NCI-H1105 (cell line): ENCODE measurements at places on chromosomes 5 and 9.

GRCh38 chr9:96877269-96877668 lies 23.0 kb upstream of the ZNF782 start:
- DNase-seq = no peak

GRCh38 chr9:108436448-108436847 lies 419.3 kb downstream of the ACTL7B start:
- no peak for DNase-seq

- DNase-seq = no peak
Observed at GRCh38 chr9:26033336-26033735, 355.1 kb upstream of the TUSC1 start.

GRCh38 chr5:32543291-32543690 lies 42.1 kb upstream of the SUB1 start:
- no peak for DNase-seq

GRCh38 chr9:79131246-79131774 lies 440.5 kb upstream of the TLE4 start:
- DNase-seq = no peak

DNA sequence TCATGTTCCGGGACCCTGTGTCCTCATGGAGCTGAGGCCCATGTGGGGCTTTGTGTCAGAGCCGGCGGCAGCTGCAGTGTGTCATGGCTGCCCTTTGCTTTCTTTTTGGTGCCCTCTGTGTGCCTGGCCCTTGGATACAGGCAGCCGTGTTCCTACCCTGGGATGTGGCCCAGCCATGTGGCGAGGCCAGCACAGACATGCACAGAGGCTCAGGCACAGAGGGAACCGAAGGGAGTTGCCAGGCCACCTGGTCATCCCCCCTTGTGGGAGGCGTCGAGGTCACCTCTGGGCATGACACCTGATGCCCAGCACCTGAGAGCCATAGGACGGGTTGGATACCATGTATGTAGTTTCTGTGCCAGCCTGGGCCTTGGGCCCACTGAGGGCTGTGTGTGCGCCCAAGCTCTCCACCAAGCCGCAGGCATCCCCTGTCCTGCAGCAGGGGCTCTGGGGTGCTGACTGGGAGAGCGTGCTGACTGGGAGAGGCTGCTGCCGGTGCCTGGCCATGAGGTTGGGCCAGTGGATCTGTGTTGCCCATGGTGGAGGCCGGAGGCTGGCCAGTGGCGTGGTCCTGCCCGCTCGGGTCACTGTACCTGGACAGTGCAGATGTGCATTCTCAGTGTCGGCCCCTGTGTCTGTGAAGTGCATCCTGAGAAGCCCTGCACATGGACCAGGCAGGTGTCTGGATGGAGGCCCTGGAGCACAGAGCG lies 4.8 kb downstream of the NKD2 start:
- DNase-seq = no peak

- DNase-seq = no peak
Observed at GRCh38 chr5:138574744-138575193, 432 bp downstream of the HSPA9 start.

DNA sequence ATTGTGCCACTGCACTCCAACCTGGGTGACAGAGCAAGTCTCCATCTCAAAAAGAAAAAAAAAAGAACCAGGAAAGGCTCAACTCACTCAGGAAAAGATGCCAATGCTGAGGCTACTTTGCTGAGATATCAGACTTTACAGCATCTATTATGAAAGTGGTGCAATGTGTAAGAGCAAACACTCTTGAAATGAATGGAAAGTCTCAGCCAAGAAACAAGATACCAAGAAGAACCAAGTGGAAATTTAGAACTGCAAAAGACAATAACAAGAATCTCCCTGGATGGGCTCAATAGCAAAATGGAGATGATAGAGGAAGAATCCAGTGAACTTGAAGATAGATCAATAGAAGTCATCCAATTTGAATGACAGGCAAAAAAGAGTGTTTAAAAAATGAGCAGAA lies 37.7 kb downstream of the TSPAN17 start:
- DNase-seq = no peak

DNA sequence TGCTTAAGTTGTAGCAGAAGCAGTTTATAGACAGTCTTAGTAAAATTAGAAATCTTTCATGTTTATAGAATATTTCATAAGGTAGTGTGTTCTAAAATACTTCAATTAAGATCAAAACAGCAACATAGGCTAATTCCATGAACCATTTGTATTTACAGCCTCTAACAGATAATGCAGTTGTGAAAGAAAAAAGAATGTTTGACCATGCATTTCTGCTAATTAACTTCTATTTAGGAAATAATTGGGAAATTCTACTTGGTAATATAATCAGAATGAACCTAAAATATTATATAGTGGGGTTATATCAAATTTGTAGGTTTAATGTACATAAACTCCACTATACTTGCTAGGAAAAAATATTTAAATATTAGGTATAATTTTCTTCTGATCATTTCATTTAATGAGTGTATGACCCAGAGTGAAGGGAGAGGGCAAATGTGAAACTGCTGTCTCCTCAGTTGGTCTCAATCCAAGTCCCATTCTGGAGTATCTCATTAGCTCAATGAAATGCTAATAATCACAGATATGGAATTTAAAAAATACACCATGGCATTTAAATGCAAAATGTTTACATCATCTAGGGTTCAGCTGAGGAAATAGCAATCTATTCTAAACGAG lies 34.9 kb downstream of the ALDH1A1 start:
- no peak for DNase-seq

DNA sequence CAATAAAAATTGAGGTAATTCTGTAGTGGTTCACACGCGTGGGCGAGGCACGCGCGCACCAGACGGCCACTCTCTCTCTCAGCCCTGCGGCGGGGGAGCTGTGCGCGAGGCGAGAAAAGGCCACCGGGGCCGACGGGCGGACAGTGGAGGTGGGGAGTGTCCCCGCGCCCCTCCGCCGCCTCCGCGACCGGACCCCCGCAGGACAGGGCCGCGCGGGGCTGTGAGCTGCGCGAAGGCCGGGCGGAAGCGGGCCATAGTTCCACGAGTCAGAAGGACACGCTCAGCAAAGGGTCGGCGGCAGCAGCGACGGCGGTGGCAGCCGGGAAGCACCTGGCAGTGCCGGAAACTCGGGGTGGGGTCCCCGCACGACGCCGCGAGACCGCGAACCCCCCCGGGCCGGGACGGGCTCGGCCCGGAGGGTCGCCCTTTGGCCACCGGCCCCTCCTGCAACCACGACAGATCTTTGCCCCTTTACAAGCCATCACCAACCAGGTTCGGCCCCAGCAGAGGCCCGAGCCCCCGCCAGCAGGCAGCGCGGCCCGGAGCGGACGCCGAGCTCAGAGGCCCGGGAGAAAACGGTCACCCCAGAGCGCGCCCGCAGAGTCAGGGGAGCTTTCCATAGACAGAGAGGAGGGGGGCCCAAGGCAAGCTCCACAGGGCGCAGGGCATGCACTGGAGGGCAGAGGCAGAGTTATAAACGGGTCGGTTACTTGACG lies 60.9 kb downstream of the ZNF354C start:
- DNase-seq = no peak

GRCh38 chr5:141958113-141958512 lies at the start of gene PCDH12:
Gene PCDH12 (minus strand): TSS chr5:141958202. CDS start chr5:141957851, 351 bp downstream.
- DNase-seq = no peak

GRCh38 chr5:176995122-176995490 lies 11.5 kb downstream of the UIMC1 start:
- DNase-seq = no peak

DNA sequence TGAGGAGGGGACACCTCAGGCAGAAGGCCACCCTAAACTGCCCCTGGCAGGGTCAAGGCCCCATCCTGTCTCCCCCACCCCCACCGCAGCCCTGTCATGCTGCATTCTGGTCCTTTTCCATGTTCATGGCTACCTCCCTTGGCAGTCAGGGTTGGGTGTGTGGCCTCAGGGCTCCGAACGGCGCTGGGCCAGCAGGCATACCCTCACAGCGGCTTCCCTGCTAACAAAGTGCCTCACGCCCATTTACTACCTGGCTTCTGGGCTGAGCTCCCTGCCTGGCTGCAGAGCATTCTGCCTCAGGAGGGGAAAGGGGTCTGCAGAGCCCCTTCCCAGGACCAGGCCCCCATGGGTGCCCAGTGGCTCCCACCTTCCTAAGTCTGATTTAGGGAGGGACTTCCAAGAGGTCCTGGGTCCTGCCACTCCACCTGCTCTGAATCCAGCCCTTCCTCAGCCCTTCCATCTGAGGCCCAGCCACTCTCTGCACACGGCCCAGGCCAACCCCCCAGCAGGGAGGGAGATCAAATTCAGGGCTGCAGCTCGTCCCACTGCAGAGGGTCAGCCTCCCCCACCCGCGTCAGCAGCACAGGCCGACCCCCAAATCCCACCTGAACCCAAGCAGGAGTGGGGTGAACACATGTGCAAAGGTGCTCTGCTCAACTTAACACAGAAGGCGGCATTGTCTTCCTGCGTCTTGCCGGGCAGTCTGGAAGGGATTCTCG lies 115.9 kb upstream of the PHYKPL start:
- DNase-seq = no peak

DNA sequence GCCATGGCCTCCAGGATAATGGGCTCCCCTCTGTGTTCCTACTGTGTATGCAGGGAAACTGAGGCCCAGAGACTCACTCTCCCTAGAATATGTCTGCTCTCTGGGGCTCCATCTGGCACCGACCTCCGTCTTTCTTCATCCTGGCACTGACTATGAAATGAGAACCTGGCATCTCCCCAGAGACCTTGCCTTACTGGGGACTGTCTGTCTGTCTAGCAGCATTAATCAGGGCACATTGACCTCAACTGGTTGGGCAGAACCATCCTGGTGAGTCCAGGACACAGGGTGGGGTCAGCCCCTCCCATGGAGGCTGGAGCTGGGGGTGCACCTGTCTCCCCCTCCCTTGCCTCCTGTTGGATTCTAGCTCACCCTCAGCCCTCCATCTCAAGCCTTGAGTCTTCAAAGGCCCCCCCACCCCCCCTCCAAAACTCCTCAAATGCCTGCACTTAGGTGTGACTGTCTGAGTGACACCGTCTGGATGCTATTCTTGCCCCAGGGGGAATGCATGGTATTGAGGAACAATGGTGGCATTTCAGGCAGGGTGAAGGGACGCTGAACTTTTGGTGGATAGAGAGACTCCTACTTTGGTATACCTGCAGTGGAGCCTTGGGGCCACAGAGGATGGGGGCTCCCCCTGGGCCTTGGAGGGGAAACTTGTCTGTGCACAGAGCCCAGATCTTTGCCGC lies 12.8 kb upstream of the PITX1 start:
- no peak for DNase-seq

- DNase-seq = no peak
Observed at GRCh38 chr9:96619124-96619465, 548 bp downstream of the CDC14B start.

DNA sequence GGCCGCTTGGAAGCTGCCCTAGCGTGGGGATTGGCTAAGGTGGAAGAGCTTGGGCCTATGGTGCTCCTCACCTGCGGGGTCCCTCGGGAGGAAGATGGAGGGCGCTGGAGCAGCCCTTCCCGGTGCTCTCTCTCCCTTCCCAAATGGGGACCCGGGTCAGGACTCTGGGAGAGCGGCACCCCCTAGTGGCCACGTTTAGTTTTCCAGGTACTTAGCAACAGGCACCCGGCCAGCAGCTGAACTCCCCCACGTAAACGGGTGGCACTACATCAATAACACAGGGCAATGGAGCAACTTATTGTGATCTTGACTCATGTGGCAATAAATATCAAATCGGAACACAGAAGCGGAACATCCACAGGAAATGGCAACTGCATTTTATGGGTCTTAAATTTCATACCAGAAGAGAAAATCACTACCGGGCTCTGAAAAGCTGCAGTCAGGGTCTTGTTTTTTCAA lies 316.6 kb downstream of the AGTPBP1 start:
- peak; percentile 21 for DNase-seq

DNA sequence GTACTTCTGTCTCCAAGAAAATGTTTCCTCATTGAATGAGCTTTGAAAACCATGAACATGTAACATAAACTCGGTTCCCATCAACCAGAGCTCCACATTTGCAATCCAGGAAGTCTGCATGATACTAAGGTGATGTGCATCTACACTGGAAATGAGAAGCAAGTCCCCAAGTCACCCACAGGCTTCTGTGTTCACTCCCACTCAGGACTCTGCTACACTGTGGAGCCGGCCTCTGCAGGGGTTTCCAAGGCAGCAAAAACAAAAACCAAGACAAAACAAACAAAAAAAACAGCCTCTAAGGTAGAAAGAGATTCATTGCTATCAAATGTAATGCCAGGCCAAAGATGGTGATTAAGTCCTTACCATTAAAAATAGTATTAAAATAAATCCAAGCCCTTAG lies 593.7 kb downstream of the IRX1 start:
- DNase-seq = no peak

DNA sequence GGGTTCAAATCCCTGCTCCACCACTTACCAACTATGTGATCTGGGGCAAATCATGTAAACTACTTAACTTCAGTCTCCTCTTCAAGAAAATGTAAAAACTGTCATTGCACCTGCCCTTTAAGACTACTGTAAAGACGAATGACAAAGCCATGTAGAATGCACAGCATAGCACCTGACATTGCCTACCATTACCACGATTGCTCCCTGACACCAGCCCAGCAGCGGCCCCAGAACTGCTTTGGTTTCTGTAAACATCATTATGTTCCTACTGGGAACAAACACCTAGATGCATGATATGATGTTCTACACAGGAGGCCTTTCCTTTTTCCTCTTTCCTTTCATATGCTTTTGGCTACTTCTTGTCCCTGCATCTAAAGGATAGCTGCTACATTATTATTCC lies 23.1 kb upstream of the PLPP6 start:
- no peak for DNase-seq
